ENCODE measurements at places on chromosomes 1 and 21.

- DNase-seq, result no peak
Measured at GRCh38 chr21:44696572-44696971, 400 bp upstream of the KRTAP10-12 start.

GRCh38 chr1:214542275-214543199 is 8.9 kb downstream of the PTPN14 start:
- no peak for DNase-seq

GRCh38 chr1:51203121-51203873 is 32.8 kb upstream of the RNF11 start:
- no peak for DNase-seq

- DNase-seq, result no peak
Measured at GRCh38 chr1:178344513-178345091, 152.2 kb downstream of the CLEC20A start.

GRCh38 chr1:209505044-209505443 is 78.5 kb upstream of the CAMK1G start:
- DNase-seq, result no peak

DNA sequence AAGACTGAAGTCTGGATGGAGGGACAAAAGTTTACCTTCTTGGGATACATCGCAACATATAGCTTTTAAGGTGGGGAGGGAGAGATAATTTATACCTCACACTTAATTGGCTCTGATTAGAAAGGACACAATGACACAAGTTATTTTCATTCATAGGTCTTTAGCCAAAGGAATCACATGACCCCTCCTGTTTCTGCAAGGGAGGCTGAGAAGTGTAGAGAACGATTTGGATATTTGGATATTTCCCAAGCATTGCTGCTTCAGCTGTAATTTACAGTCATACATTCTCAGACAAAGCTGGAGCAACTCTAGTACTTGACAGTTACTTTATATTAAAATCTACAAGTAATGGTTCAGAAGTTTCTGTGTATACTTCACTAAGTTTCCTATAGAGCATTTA is 24.2 kb downstream of the DAP3 start:
- no peak for DNase-seq

- DNase-seq, result no peak
Measured at GRCh38 chr21:18245464-18245967, 883 bp downstream of the CHODL start.

DNA sequence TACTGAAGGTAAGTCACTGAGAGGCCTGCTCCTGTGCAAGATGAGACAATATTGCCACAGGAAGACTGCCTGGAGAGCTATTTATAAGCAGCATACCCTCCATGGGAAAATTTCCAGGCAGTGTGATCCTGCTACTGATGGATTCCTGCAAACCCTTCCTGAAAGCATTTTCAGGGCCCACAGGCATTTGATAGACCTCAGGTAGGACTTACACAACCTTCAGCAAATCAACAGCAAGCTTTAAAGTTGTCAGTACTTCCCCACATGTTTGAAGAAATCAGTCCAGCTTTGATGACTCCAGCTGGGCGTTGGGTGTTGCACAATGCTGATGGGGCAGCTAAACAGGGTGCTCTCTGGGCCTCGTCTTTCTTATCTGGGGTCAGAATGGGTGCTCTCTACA is 108.8 kb downstream of the PLXNA2 start:
- DNase-seq, result no peak

DNA sequence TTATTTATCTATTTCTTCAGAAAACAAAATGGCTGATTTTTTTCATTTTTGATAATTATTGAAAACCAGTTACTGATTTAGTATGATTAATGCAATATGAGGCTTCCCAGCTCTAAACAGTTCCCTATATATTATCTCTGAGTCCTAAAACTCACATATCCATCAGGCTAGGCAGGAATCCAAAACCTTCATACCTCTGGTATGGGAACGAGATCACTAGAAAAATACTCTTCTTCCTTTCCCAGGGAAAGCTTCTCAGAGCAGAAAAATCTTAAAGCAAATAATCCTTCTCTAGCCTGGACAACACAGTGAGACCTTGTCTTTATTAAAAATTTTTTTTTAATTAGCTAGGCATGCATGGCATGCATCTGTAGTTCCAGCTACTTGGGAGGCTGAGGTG is 42.5 kb downstream of the KDM5B start:
- no peak for DNase-seq

GRCh38 chr1:153532769-153533599 is 2.8 kb downstream of the S100A6 start:
- peak; percentile 79 for DNase-seq

DNA sequence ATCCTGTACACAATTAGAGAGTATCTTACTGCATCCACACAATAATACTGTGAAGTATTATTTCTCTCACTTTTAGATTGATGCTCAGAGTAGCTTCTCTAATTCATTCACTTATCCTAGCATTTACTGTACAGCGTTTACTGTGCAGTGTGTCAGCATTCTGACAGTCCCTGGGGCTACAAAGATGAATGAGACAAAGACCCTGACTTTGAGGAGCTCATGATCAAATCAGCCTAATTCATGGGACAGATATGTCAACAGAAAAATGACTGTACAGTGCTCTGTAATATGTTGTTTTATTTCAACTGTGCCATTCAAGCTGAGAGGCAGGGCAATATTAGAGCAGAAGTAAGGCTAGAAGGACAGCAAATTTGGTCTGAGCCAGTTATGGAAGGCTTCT is 152.5 kb downstream of the ZNF648 start:
- no peak for DNase-seq

- DNase-seq, result no peak
Measured at GRCh38 chr1:227892489-227893299, 55.0 kb downstream of the WNT9A start.

- no peak for DNase-seq
Measured at GRCh38 chr1:67590329-67590728, 94.7 kb upstream of the GADD45A start.

GRCh38 chr1:34866762-34867109 is 7.2 kb upstream of the SMIM12 start:
- DNase-seq, result no peak

GRCh38 chr1:183609313-183609712 is 19.1 kb upstream of the NCF2 start:
- peak; percentile 36 for DNase-seq

DNA sequence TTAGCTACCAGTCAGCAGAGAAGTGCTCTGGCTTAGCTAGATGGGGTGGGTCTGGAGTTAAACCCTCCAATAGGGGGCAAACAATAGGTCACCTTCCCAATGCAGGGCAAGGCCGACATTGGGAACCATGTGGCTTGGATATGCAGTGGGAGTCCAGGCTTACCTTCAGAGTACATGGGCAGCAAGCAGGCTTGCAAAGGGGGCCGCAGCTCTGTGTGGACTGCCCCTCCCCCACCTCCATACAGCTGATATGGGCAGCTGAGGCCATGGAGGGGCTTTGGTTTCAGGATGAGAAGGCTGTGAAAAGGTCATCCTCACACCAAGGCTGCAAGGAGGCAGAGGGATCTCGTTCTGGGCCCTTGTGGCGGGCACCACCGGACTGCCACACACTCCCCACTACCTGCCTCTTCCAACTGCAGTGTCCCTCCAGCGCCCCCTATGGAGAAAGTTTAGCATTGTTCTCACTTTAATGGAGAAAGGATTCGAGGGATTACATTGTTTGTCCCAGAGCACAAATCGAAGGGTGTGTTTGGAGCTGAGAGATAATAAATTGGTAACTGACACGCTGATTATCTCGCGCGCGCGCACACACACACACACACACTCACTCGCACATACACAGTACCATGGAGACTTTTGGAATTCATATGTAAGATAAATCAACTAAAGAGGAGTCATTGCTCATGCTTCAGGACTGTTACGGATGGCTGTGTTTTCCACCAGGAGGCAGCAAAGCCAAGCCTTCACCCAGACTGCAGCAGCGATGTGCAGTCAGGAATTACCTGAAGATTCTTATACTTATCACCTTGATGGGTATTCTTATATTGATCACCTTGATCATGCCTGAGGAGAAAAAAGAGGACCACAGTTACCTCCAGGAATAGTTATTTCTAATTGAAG is 7.0 kb upstream of the SMCP start:
- no peak for DNase-seq

DNA sequence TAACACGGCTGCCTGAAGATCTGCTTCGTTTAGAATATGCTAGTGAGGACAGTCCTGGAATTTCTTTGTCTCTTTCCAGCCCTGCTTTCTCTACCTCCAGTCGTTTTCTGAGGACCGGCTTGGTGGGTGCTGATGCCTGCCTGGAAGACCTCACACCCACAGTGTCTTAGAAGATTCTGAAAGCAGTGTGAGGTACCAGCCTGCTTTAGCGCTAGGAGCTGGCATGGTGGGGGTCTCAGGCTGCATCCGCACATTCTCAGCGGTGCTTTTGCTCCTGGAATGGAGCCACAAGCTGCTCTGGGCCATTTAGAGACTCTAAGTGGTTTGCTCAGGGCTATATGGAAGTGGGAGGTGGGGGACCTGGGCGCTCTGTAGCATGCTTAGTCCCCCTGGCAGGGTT is 61.4 kb downstream of the CD247 start:
- DNase-seq, result no peak

DNA sequence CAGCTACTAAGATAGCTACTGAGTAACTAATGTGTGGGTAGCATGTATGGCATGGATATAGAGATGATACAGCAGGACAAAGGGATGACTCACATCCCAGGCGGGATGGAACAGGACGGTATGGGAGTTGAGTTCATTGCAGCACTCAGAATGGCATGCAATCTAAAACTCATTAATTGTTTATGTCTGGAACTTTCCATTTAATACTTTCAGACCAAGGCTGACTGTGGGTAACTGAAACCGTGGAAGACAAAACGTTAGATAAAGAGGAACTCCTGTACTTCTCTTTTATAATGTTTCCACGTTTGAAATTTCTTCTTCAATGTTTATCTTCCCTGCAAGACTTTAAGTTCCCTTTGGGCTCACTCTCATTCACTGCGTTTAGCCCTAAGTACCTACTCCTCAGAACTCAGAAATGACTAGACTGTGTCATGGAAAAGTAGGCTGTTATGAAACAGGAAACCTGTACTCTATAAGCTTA is 151.9 kb downstream of the MAGI3 start:
- DNase-seq, result no peak

DNA sequence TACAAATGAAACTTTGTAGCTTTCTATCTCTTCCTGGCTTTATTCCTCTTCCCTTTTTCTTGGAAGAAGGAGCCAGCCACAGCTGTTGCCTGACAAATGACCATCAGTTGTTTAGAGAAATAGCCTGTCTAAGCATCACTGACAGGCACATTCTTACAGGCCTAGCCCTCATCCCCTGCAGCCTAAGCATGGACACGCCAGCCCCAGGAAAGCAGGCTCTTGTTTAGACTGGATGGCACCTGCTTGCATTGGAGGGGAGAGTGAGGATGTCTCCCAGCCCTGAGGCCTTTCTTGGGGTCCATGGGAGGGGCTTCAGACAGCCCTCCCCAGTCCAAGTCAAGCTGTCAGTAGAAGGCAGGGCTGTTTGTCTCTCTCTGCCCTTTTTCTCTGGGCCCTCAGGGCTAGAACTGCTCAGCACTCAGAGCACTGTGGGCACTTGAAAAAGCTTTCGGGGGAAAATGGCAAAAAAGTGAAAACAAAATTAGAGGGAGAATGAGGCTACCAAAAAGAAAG is 282.5 kb upstream of the PLXNA2 start:
- no peak for DNase-seq

DNA sequence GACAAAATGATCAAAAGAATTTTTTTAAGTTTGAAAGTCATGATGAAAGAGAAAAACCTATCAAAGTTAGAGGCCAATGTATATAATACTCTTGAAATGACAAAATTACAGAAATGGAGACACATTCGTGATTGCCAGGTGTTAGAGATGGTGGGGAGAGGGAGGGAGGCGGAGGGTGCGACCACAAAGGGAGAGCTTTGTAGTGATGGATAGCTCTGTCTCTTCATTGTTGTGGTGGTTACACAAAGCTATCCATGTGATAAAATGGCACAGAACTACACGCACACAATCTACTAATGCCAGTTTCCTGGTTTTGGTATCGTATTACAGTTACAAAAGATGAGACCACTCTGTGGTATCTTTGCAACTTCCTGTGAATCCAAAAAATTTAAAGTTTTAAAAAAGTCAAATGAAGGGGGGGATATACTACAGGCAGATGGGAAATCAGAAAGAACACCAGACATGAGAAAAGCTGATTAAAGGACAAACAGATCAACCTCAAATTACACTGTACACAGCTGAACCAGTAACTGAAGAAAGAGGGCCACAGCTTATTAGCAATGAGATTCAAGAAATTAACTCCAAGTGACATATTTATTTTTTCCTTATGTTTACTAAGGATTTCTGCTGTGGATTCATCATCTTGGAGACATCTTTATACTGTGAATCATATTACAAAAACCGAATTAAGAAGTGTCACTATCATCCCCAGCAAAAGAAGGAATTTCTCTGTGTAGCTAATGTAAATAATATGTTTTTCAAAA is 199.1 kb downstream of the SLC45A1 start:
- DNase-seq, result no peak

DNA sequence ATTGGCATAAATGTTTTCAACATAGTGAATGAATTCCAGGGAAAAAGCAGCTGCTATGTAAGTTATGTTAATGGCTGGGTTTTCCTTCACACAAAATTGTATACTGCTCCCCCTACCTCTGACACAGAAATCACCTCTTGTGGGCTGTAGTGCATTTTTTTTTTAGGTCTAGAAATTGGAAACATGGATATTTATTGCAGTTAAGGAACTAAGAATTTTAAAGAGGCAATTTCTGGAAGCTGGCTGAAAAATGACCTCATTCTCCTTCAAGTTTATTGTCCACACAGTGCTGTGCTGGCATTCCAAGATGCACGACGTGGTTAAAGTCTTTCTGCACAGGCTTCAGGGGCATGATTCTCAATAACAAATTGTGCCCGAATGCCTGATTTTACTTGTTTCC is 1424.2 kb downstream of the MRPL39 start:
- DNase-seq, result no peak

GRCh38 chr1:109891930-109892329 is 18.7 kb upstream of the CSF1 start:
- no peak for DNase-seq

GRCh38 chr1:225707824-225708223 is 54.9 kb upstream of the ENAH start:
- no peak for DNase-seq

GRCh38 chr1:8951231-8951630 is 5.6 kb downstream of the CA6 start:
- no peak for DNase-seq

DNA sequence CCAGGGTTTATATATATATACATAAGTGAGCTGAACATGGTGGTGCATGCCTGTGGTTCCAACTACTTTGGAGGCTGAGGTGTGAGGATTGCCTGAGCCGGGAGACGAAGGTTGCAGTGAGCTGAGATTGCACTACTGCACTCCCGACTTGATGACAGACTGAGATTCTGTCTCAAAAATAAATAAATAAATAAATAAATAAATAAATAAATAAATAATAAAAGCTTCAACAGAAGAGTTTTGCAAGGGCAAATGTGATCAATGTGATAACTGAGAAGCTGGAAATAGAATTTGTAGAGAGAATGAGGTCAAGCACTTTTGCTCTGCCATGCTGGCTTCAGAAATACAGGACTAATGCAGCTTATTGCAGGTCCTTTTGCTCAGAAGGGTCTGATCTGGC is 855.8 kb upstream of the PRMT6 start:
- DNase-seq, result no peak

- DNase-seq, result no peak
Measured at GRCh38 chr1:89311757-89312156, 39.1 kb upstream of the GBP5 start.
